ENCODE measurements at places on chromosomes 2 and 18. TPM values are rescaled to one million over a fixed set of nuclear protein-coding genes. Genes with fewer than 3 reads are reported as not detected.

Gene RGPD4
- total RNA-seq: 0.23 TPM

Gene FOSL2
- total RNA-seq: 152 TPM

Gene ALK
- 0.23 TPM for total RNA-seq

Gene ITGB1BP1
- 77.8 TPM for total RNA-seq

Gene RAB6C
- 0.08 TPM for total RNA-seq

Gene GREB1
- total RNA-seq: 488 TPM

- no peak for DNase-seq
These were observed 731 bp downstream of the NRXN1 start for GRCh38 chr2:51031021-51031780.

GRCh38 chr2:69789772-69790600 lies 39.5 kb upstream of the GMCL1 start:
- DNase-seq: no peak

DNA sequence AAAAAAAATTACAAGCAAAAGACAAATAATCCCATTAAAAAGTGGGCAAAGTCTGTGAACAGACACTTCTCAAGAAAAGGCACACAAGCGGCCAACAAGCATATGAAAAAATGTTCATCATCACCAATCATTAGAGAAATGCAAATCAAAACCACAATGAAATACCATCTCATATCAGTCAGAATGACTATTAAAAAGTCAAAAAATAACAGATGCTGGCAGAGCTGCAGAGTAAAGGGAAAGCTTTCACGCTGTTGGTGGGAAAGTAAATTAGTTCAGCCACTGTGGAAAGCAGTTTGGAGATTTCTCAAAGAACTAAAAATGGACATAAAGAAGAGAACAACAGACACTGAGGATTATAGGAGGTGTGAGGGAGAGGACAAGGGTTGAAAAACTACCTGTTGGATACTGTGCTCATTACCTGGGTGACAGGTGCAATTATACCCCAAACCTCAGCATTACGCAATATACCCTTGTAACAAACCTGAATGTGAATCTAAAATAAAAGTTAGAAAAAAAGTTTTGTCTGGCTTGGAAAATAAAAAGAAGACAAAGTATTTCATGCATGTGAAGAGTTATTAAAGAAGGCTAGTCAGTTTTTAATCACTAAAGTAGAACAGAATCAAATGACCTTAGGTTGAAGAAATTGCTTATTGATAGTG lies 8.7 kb upstream of the ACSL3 start:
- DNase-seq: no peak

GRCh38 chr2:21837168-21837960 lies 713.6 kb downstream of the TDRD15 start:
- no peak for DNase-seq

DNA sequence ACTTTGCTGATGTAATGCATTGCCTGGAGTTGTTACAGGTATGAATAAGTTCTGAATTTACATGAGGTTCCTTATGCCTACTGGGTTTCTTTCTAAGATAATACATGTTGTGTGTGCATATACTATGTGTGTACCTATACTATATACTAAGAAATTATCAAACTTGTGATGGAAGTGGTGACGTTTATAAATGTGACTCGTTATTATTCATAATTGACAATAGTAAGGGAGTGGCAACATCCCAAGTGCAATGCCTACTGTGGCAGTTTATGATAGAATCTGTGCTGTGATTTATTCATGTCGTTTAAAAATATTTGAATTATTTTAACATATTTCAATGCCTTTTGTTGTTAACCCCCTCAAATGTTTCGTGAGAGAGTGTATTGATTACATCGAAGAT lies 29.9 kb downstream of the MYOM1 start:
- no peak for DNase-seq

DNA sequence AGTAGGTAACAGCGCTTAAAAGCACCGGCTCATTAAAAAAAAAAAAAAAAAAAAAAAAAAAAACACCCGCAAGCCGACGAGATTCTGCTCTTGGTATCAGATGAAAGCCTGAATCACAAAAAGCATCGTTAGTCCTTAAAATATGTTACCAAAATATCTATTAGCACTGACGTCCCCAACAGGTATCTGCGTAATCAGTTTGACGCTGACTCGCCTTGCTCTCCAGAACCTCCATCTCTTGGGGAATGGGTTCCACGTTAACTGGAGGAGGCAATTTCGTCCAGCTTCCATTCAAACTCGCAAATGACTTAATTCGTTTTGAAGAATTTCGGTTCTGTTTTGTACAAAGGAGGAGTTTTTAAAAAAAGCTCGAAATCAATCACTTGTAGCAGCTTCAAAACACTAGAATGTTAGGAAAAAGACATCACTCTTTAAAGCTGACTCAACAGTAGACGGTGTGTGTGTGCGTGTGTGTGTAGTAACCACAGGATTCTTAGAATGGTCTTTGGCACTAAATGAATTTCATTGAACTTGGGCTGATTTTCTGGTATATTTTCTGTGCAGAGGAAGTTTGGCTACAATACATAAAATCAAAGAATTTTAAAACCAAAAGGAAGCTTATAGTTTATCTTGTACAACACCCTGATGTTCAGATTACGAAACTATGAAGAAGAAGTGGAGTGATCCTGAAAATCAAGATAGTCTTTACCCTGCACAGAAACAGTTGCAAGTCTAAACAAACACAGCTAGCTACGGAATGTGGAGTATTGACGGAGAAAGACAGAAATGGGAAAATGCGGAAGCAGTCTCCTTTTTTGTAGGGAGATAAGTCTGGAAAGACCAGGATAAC lies 1.1 kb upstream of the PGAP1 start:
- peak; percentile 21 for DNase-seq

GRCh38 chr18:11047156-11047555 lies 102.2 kb downstream of the PIEZO2 start:
- DNase-seq: no peak

DNA sequence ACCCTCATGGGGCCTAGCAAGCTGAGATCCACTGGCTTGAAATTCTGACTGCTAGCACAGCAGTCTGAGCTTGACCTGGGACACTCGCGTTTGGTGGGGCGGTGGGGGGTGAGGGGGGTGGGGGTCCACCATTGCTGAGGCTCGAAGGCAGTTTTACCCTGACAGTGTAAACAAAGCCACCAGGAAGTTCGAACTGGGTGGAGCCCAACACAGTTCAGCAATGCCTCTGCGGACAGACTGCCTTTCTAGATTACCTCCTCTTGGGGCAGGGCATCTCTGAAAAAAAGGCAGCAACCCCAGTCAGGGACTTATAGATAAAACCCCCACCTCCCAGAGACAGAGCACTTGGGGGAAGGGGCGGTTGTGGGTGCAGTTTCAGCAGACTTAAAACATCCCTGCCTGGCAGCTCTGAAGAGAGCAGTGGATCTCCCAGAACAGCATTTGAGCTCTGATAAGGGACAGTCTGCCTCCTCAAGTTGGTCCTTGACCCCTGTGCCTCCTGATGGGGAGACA lies 149.7 kb upstream of the TANK start:
- DNase-seq: no peak

DNA sequence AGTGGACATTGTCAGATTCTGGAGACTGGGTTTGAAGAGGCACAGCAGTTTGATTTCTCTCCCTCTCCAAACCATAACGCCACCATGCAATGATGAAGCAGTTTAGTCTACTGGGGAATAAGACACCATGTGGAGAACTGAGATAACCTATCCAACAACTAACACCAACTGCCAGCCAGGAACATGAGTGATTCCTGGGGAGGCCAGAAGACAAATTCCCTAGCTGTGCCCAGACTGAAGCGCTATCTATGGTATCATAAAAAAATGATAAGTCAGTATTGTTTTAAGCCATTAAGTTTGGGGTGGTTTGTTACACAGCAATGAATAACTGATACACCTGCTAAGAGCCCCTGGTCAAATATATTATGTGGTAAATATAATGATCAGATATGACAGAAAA lies 129.3 kb downstream of the EXOC6B start:
- DNase-seq: no peak

- no peak for DNase-seq
These were observed 2.1 kb downstream of the NEURL3 start for GRCh38 chr2:96502891-96503636.

DNA sequence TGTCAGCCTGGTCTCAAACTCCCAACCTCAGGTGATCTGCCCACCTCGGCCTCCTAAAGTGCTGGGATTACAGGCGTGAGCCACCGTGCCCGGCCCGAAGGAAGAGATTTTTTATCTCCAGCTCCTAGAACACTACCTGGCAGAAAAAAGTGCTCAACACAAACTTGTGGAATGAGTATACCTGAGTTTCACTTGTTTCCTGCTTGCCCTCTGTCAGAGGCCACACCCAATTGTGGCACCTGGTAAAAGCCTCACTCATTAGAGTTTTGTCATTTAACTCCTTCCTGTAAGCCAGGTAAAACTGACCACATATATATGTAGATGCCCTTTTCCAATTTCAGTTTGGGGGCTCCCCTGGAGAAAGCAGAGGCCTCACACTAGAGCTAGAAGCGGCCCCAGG lies 42.2 kb upstream of the RTN4 start:
- DNase-seq: no peak

DNA sequence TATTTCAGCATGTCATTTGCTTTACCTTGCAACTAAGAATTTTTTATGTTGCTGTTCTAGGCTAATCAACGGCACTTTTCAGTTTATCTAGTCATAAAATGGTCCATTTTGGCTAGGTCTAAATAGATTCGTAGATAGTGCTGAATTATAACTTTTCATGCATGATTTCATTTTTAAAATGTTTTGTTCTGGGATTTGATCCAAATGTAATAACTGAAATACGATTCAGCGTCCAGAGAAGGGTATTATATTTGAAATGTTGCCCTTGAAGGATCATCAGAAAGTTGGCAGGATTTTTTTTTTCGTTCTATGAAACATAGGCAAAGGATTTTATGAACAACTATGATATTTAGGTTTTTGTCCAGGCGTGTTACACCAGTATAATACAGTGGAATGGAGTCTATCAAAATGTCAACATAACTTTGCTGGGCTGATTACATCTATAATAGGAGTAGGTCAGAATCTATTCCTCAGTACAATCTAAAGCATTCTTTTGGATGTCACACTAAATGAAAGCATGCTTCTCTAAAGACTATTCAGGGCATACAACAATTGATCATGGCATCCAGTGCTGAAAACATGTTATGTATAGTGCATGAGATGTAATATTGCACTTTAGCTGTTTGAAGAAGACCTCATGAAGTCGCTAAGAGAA lies 24.8 kb downstream of the TTC27 start:
- no peak for DNase-seq

GRCh38 chr18:62249478-62250097 lies 62.5 kb downstream of the RELCH start:
- peak; percentile 55 for DNase-seq

DNA sequence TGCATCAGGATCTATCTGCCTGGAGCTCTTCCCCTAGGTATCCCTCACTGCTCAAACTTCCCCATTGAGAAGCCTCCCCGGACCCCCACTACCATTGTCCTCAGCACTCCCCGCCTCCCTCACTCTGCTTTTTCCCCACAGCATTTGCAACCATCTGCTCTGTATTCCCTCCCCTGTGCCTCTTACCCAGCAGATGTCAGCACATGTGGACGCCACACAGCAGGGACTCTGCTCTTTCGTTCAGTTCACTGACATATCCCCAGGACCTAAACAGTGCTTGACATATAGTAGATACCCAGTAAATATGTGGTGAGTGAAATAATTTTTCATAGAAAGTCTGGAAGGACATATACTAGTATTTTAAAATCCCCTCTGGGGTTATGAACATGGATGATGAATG lies 101.1 kb downstream of the TMEM247 start:
- no peak for DNase-seq

- DNase-seq: no peak
These were observed 75.8 kb upstream of the ITGA6 start for GRCh38 chr2:172351586-172351985.

GRCh38 chr2:196489371-196489770 lies 150.1 kb upstream of the CCDC150 start:
- no peak for DNase-seq

DNA sequence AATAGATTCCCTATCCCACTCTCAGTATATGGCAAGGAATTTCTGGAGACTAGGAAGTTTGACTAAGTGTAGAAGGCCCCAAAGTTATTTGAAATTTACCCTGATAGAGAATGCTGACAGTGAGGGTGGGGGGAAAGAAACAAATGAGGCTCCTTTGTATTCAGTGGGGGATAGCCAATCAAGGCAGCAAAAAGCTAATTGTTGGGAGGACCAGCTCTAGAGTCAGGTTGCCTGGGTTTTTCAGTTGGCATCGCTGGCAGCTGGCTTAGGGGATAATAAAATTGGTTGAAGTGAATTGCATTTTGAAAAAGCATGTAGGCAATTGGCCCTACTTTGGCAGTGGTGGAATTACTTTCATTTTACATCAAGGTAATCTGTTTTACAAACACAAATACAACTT lies 79.4 kb upstream of the STAM2 start:
- no peak for DNase-seq

GRCh38 chr18:32243358-32243757 lies 53.5 kb downstream of the MEP1B start:
- no peak for DNase-seq

DNA sequence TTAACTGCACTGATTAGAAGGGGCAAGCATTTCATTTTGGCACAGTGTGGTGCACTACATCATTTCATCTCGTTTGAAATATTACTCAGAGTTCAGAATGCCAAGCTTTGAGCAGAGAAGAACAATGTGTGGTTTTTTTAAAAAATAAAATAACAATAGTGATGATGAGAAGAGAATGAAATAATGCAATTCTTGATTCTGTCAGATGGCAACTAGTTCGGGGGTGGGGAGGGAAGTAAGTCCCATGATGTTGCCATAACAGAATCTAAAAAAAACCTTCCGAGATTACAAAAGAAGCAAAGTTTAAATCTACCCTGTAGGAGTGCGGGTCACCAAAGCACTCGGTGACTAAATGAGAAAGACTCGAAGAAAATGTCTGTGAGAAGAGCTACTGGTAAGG lies 490.4 kb downstream of the NR4A2 start:
- DNase-seq: no peak
